ENCODE measurements at places on chromosomes 2 and 18.
A peak's percentile ranks its signal among the peaks of the same experiment; 100 is the strongest.

- DNase-seq: no peak
Measured at GRCh38 chr2:147500229-147500628, 344.6 kb upstream of the ACVR2A start.

DNA sequence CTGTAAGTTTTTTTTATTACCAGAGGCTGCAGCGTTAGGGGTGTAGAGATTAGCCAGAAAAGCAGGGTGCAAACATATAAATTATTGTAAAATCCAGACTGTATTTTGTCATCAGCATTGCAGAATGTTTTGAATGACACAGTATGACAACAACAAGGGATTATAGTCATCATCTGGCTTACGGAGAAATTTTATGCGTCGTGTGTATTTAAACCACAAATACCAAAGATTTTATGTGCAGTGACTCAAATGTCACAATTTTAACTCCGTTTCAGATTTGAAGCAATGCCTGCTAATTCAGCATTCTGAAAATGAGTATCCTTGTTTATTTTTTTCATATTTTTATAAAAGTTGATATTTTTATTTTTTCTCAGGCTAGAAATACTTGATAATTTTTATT, 19.4 kb upstream of the TMX3 start:
- DNase-seq: peak; percentile 65

GRCh38 chr2:233002829-233003657, 10.0 kb downstream of the NGEF start:
- no peak for DNase-seq

- no peak for DNase-seq
Measured at GRCh38 chr18:77061946-77062517, 70.6 kb downstream of the MBP start.

DNA sequence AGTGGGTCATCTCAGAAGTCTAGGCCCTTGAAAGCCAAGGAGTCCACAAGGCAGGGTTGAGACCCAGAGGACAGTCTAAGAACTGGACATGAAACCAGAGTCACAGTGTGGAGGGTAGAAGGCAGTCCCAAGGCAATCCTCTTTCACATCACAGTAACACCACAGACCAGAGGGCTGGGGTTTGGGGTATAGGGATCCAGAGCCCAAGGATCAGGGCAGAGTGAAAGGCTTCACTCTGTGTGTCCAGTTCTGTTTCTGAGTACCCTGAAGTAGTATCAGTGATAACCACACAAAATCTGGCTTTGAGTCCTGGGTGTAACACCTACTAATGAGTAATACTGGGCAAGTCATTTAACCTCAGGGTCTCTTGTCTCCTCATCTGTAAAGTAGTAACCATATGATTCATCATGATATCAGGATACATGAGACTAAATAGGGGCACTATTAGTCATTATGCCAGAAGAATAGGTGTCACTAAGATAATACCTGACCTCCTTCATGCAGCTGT, 91.0 kb downstream of the ICA1L start:
- no peak for DNase-seq

GRCh38 chr2:213766062-213766461, 481.8 kb downstream of the SPAG16 start:
- no peak for DNase-seq

DNA sequence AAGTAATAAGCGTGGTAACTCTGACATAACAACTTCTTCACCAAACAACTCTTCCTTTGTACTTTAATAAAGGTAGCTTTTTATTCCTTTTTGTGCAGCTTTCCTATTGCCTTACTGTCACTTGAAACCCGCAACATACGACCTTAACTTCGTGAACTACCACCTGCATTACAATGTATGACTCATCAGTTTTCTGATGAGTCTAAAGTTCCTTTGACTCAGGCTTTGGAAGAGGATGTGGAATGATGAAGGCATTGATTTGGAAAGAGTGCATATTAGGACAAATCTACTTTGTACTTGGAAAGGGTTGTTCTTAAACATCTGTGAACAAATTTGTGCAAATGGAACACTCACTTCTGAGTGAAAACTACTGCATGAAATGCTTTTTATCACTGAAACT, 1012.1 kb downstream of the TMEM182 start:
- DNase-seq: no peak

DNA sequence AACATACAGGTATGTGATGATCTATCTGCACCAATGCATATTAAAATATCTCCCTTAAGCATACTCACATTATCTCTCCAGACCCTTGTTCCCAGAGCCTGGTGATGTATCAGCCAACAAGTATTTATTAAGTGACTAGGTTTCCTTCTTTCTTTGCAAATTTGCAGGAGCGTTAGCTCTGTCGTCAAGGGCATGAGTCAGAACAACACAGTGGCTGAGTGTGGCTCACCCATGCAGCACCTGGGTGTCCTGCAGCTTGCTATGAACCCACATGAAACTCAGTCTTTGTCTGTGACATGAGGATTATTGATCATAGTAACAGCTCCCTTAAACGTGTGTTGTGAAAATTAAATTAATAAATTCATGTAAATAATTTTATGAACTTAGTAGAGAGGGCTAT, 96.6 kb downstream of the PIEZO2 start:
- no peak for DNase-seq

DNA sequence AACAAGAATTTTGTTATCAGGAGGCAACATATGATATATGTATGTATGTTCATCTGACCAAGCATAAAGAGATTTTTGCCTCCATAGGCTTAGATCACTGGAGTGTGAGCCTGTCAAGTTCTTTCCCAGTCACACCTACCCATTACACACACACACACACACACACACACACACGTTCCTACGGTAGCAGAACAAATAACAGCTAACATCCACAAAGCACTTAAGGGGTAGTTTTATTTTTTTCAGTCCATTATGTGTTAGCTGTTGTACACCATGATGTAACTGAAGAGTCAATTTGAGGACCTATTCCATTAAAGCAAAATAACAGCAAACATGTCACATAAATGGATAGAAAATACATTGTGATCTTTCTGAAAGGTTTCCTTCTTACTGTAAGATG, 39.5 kb downstream of the UGP2 start:
- no peak for DNase-seq

- peak; percentile 63 for DNase-seq
Measured at GRCh38 chr2:134206573-134206972, 47.3 kb upstream of the MGAT5 start.

GRCh38 chr2:241574911-241575623, 16.5 kb downstream of the BOK start:
- no peak for DNase-seq

DNA sequence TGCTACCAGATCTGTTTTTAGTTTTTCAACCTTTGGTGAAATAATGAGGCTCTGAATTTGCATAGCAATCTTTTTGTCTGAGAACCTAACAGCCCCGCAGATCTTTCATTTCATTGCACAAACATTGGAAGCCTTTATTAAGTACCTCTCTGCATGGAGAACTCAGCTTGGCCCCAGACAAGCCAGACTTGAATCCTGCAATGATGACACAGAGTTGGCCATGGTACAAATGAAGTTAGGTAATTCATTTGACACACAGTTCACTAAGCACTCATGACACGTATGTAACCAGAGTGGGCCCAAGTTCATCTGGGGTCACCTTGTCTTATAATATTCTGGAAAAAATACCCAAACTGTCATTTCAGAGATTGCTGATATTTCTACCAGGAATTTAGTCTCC, 439.1 kb upstream of the ID2 start:
- peak; percentile 12 for DNase-seq

GRCh38 chr18:8036551-8036950, 469.4 kb downstream of the PTPRM start:
- DNase-seq: no peak

- DNase-seq: no peak
Measured at GRCh38 chr2:238397356-238397755, 29.4 kb upstream of the ASB1 start.

DNA sequence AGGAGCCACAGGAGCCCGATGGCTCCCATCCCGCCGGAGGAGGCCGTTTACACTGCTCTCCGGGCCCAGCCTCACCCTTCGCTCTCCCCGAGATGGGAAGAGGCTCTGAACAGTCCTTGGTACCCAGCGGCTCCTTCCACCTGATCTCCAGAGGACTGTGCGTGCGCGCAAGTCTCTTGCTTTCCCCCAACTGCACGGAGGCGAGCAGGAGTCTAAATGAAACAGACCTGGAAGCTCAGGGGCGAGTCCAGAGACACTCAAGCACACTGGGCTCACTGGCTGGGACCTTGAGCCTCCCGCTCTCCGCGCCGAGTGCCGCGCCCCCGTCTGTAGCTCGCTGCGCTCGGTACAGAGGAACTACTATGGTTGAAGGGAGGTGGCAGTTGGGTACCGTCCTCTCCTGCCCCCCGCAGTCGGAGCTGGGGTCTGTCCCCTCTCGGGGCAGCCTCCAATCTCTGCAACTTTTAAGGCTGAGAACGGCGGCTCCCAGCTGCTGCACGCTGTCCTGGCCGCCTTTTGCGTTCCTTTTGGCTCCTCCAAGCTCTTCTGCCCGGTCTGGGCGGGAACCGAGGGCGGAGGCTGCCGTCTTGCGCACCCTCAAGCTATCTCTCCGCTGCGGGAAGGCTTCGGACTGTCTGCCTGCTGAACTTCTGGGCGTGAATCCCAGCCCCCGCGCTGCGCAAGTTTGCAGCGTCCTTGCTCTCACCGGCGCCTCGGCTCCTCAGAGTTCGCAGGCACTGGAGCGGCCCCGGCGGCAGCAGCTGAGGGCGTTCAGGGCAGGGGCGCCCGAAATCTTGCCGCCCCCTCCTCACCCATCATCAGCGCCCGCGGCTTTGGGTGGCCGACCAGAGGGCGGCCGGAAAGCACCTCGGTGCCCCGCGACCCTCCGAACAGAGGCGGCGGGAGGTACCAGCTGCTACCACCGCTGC, 491 bp downstream of the ALK start:
- peak; percentile 39 for DNase-seq

DNA sequence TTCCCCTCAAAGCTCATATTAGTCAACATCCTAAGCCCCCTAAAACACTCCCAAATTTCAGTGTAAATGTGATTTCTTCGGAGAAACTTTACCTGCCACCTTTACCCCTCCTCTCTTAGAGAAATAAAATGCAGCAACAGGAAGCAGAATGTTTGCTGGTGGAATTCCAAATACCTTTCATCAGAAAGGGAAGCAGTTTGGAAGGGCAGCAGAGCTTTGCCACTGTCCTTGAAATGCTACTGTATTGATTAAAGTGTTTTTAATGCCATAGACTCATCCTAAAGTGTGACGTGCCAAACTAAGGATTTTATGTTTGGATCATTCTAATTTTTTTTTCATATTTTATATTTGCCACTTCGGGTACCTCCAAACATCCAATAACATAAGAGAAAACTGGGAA, 480.1 kb downstream of the NRXN1 start:
- DNase-seq: no peak

DNA sequence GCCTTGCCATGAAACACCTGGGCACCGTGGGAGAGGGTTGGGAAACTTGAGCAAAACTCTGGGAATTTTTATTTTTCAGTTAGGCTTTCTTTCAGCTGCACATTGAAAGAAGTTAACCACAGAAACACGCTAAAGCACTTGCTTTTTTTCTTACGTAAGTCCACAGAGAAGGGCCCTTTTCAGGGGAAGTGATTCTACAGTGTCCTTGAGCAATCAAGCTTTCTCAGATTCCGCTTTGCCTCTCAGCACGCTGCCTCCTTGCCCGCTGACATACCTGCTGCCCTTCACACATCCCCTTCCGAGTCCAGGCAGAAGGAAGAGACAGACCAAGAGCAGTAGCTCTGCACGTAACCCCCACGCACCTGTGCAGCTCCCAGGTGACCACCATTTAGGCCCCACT, 135.5 kb upstream of the MYT1L start:
- DNase-seq: no peak

DNA sequence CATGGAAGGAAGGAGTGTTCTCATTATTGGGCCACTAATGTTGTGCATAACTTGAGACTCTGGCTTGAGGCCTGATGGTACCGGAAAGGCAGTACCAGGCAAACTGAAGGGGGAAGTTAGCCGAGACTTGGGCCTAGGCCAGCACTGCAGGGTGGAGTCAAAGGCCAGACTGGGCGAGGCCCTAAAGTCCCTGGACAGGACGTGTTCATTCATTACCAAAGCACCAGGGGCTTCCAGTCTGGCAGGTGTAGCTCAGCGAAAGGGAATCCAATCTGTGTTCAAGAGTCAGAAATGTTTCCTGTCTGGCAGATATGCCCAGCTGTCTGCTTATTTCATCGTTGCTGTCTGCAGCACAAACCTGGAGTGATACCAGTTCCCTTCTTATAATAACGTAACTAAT, 4.7 kb upstream of the ITSN2 start:
- DNase-seq: no peak
